ENCODE measurements at places on chromosomes 1 and 21. TPM values are rescaled to one million over a fixed set of nuclear protein-coding genes. Genes with fewer than 3 reads are reported as not detected.

The RSPO1 gene
- total RNA-seq, result not detected

The PTPN14 gene
- 49.6 TPM for total RNA-seq

The VHLL gene
- total RNA-seq, result not detected

The MAP7D1 gene
- total RNA-seq, result 66.8 TPM

The SYT14 gene
- total RNA-seq, result 0.89 TPM

The OR2L2 gene
- not detected for total RNA-seq

Measured in smooth muscle cell of the umbilical artery (primary cell).